H4 (cell line): ENCODE measurements at places on chromosomes 5 and 9. TPM values are rescaled to one million over a fixed set of nuclear protein-coding genes. Genes with fewer than 3 reads are reported as not detected.

GRCh38 chr9:128550770-128551656 is 1.4 kb upstream of the SPTAN1 start:
- no peak for DNase-seq

EGFL7 gene
- total RNA-seq: 60.2 and 76.5 TPM in 2 replicates

SH2D3C gene
- 0.12 and 0.23 TPM in 2 replicates for total RNA-seq

NPR3 gene
- total RNA-seq: 0.10 and 0.27 TPM in 2 replicates

DNA sequence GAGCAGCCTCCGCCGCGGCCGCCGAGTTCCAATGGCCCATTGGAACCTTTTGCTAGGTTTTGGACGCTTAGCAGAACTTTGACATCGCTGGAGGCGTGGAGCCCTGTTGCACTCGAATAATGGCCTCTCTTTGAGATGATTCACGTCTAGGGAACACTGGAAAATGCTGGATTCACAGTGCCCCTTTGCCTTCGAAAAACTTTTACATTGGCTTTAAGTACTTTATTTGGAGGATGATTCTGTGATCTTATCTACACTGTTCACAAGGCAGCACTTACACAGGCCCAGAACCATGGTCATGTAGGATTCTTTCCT is 536 bp upstream of the PPIC start:
- DNase-seq: peak; percentile 25

DNA sequence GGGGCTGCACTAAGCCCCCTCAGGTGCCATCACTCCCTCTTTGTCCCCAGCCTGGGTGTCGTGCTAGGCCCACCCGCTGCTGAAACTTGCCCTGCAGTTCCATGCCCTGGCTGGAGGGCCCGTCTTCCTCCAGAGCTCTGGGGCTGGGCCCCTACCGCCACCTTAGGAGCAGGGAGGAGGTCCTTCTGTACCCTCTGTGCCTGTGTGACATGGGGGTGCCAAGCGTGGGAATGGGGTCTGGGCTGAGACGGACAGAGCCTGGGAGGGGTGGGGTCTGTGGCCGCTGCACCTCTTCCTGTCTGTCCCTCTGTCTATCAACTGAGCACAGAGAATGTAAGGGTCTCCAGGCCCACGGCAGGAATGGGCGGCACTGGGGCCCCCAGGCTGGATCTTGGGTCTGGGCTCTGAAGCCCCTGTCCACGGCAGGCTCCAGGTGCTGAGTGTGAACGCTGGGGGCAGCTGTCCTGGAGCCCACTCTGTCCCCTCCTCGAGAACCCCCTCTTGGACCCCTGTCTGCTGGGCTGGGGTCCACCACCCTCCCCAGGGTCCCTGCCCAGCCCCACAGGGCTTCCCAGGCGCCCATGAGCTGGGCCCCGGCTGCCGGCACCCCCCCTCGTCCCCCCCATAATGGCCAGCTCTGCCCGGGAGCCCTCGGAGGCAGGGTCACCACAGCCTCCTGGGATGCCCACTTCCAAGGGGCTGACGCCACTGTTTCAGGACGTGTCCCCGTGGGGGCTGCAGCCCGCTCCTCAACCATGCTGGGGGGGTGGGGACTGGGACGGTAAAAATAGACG is 15.8 kb upstream of the NRARP start:
- no peak for DNase-seq

SAXO1 gene
- under 0.01 TPM in 1 of 2 replicates, not detected in the other for total RNA-seq

GRCh38 chr5:142767911-142768310 is 2.3 kb upstream of the ARHGAP26 start:
- no peak for DNase-seq

DNA sequence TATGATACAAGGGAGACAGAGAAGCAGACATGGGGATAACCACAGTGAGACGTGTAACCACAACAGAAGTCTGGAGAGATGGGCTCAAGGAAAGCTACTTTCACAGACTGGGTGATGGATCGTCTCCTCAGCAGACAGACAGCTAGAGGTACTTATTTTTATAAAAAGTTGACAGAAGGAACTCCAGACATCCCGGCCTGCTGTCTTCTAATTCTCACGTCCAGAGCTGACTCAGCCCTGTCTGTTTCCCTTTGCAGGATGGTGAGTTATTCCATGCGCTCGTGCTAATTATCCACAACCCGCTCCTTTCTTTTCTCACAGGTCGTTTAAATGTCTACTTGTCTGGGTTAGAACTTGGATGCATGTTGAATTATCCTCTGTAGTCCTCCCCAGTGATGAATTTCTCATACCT is 304.5 kb downstream of the CWC27 start:
- no peak for DNase-seq

C5orf52 gene
- total RNA-seq: not detected in 2 replicates

DNA sequence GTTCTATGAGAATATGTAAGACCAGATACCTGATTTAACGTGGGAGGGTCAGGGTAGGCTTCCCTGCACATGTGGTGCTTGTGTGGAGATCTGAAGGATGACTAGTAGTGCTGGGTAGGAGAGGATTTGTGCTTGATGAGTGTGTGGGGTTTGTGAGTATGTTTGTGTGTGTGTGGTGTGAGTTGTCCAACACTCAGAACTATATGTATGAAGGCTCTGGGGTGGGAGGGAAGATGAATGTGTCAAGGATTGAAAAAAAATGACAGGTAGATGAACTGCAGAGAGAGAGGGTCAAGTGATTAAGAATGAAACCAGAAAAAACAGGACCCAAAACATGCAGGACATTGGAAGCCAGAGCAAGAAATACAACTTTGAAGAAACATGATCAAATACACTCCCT is 154.6 kb upstream of the NR3C1 start:
- DNase-seq: no peak

DNA sequence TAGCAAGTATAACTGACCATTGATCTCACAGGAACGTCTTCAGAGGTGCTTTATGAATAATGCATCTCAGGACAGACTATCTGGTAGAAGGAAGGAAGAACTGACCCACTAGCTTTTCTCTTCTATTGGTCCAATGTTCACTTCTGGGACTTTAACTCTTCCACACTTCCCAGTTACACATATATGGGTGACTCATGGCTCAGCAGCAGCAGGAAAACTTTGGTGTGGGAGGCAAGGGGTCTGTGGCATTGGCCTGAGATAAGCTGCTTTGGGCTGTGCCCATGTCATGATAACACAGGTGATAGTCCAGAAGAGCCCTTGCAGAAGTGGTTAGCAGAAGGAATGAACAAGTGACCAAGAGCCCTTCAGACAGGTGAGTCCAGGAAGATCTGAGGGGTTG is 148.8 kb downstream of the RAB3C start:
- DNase-seq: no peak

COX7C gene
- total RNA-seq: 848 and 900 TPM in 2 replicates

TAF1L gene
- total RNA-seq: not detected in 2 replicates
